ENCODE measurements at places on chromosomes 6 and 20.

DNA sequence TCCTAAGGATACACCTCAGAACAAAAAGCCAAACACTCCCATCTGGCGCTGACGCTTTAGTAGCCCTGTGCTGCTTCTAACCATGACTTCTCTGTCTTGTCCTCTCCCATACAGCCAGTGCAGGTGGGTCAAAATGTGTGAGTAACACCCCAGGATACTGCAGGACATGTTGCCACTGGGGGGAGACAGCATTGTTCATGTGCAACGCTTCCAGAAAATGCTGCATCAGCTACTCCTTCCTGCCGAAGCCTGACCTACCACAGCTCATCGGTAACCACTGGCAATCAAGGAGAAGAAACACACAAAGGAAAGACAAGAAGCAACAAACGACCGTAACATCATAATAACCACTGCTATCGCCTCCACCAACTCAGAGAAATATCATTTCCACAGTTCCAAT is 1.4 kb downstream of the DEFB132 start:
- DNase-seq: peak; percentile 34

DNA sequence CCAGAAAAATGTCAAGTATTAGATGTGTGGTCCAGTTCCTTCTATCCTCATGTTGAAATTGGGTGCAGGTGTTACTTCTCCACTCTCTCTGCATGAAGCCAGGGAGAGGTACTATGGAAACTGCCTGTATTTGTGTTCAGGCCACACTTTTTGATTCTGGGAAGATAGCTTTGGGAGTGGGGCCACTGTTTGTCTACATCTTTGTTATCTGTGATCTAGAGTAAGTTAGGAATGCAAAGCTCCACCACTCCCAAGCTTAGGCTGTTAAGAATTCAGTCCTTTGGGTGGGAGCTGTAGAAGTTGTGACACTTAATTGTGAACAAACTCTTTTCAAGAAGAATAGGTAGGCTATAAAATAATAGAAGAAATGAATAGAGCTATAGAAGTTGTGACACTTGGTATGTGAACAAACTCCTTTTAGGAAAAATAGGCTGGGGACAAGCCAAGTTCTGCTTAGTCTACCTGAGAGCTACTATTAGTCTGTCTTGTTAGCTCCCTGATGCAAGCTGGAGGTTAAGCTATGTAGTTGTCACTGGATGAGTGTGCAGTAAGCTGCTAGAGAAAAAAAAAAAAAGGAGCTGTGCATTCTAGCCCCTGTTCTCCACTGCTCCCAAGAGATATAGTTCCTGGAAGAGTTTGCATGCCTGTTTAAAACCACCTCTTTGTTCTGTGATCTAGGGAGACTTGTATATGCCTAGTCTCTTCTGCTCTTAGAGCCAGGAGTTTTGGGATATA is 7.1 kb upstream of the GFRAL start:
- DNase-seq: no peak

DNA sequence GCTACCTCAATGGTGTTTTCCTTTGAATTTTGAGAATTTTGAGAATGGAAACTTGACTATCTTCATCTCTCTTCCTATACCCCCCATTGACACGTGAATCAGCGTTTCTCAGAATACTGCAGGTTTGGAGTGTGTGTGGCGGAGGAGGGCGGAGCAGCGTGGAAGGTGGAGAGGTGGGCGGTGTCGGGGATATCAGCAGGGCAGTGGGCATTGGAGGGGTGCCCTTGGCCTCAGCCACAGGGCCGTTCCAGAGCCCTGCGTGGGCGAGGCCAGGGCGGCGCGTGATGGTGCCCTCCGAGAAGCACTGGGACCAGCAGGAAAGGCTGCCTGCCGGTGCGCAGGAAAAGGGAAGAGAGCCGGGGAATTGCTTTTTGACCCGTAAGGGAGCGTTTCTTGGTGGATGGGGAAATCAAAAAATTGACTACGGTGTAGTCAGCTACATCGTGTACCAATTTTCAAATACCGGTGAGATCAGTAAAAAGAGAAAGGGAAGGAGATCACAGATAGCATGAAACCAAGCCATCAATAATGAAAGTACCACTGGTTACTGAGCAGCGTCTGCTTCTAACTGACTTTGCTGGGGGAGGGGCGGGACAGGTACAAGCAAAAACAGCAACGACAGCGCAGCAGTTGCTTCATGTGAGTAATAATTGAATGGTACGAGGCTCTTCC is 82.7 kb upstream of the DUSP22 start:
- DNase-seq: no peak

- no peak for DNase-seq
These were observed 56.7 kb upstream of the TMEM181 start for GRCh38 chr6:158503222-158503621.

GRCh38 chr6:74597266-74597665 is 608.6 kb downstream of the COL12A1 start:
- DNase-seq: peak; percentile 39

DNA sequence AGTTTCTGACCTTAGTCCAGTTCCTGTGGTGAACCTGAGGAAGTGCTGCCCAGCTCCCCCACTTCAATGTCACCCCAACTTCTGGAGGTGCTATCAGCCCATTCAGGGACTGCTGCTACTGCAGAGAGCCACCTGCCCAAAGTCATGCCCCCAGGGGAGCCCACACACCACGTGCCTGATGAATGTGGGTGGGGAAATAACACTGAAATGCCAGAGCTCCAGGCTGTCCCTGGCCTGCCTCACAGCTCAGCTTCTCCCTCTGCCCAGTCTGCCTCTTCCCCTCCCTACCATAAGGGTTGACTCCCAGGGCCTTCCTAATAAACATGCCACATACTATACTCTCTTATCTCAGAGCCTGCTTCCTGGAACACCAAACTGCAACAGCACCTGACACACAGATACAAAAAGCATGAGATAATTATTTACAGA is 276.4 kb upstream of the MOCS1 start:
- no peak for DNase-seq

GRCh38 chr6:38188677-38189335 is 369.3 kb downstream of the ZFAND3 start:
- no peak for DNase-seq

GRCh38 chr6:89679215-89680120 is 40.9 kb upstream of the LYRM2 start:
- no peak for DNase-seq

GRCh38 chr6:135577059-135577538 is 79.6 kb upstream of the AHI1 start:
- no peak for DNase-seq

- DNase-seq: no peak
These were observed 15.8 kb upstream of the RFPL4B start for GRCh38 chr6:112331306-112331705.

- DNase-seq: no peak
These were observed 24.3 kb upstream of the CDH22 start for GRCh38 chr20:46332373-46333160.

GRCh38 chr20:4726710-4727397 is 5.1 kb downstream of the PRND start:
- DNase-seq: peak; percentile 49
